ENCODE measurements at places on chromosomes 3 and 15.

GRCh38 chr3:113204371-113204770, 7.0 kb upstream of the BOC start:
- DNase-seq = no peak

DNA sequence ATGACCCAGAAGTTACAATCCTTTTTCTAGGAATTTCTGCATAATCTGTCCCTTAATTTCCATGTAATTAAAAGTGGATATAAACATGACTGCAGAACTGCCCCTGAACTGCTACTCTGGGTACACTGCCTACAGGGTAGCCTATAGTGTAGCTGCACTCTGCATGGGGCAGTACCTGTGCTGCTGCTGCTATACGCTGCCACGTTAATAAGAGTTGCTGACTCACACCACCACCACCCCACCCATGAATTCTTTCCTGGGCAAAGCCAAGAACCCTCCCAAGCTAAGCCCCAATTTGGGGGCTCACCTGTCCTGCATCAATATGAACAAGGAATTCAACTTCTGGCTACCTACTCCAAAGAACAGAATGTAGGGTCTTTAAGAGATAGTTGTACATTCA, 13.9 kb downstream of the HDGFL3 start:
- no peak for DNase-seq

- DNase-seq = no peak
Observed at GRCh38 chr3:113927556-113927955, 20.3 kb upstream of the ZDHHC23 start.

DNA sequence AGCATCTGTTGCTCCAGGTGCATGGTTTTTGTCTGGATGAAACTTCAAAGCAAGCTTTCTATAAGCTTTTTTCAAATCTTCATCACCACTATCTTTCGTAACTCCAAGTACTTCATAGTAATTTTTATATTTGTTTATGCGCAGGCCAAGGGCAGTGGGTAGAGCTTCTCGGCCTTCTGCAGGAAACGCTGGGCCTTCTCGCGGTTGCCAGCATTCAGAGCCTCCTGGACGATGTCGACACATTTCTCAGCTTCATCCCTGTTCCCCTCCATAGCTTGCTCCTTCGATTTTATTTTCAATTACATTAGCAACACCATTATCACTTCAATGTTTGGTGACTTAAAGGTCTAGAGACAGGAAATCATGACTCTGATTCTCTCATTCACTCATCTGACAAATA, 20.2 kb downstream of the DENND4A start:
- DNase-seq = no peak

GRCh38 chr3:66428733-66429132, 72.1 kb downstream of the LRIG1 start:
- no peak for DNase-seq

DNA sequence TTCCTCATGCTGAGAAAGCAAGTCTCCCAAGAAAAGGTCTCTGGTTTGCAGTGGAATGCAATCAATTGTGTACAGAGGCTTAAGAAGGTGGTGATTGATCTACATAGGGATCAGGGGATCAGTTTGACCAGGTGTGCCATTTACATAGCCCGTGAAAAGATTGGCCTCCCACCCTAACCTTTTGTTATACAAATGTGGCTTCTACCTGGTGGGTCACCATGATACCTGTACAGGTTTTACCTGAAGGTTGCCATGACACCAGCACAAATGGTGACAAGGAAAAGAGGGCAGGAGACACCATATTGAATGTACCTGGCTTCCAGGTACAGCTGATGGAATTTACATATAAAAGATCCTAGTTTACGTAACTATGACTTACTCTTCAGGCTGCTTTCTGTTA, 25.5 kb upstream of the TEX55 start:
- DNase-seq = no peak

DNA sequence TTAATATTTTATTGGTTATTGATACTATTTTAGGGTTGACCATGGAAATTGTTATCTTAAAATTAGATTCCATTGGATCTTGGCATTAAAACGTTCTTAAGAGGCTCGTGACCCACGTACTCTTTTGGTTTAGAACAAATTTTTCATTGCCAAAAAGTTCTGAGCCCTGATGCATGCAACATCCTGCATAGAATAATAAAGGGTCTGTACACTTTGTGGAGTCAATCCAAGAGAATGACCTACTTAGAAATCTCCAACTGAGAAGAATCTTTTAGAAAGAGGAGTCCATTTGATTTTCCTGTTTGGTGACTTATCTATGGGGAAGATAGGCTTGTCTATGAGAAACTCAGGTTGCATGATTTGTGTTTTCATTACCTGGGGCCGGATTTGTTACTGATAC, 404.2 kb upstream of the RGMA start:
- DNase-seq = no peak

GRCh38 chr3:138369151-138369900, 20.9 kb downstream of the MRAS start:
- no peak for DNase-seq

DNA sequence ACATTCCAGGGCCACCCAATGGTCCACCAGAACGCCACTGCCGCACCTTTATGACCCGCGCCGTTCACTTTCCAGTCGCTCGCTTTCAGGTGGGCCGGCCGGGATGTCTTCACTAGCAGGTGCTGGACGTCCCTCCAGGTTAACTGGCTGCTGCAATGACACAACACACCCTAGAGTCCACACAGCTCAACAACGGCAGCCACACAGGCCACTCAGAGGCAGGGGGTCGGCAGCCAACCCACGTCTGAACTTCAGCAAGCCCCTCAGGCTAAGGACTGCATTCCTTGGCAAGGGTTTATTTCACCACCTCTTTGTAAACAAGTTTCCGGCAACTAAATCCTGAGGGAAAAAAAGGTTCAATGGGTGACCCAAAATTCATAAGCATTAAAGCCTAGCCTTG, 89.2 kb upstream of the SNRPA1 start:
- no peak for DNase-seq

DNA sequence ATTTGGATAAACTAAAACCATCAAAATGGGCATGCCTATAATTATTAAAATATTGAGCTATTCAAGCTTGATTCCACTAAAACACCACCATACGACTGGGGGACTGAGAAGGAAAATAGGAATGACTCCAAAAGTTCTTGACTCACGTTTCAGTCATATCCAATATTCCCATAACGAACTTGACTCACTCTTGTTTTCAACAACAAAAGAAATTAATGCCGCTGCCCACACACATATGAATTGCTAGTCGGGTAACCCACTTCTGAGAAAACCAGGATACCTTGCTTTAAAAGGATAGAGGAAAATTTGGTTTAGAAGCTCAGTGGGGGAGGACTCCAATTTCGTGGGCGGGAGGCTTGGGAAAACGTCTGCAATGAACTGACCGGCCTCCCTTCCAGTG, 5.2 kb downstream of the HTR3C start:
- no peak for DNase-seq

DNA sequence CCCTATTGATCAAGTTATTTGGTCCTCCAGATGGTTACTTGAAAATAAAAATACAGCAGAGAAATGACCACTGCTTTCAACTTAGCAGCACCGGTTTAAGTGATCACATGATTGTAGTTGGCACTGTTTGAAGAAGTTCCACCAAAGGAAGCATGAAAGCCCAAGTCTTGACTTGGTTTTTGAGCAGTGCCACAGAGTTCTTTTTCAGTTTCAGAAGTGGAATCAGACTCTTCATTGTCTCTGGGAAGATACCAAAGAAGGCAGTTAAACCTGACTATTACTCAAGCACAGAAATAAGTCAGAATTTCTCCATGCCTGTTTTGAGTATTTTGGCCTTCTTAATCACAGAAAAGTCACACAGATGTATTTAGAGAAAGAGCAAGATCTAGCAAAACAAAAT, 66.7 kb downstream of the BBX start:
- no peak for DNase-seq

DNA sequence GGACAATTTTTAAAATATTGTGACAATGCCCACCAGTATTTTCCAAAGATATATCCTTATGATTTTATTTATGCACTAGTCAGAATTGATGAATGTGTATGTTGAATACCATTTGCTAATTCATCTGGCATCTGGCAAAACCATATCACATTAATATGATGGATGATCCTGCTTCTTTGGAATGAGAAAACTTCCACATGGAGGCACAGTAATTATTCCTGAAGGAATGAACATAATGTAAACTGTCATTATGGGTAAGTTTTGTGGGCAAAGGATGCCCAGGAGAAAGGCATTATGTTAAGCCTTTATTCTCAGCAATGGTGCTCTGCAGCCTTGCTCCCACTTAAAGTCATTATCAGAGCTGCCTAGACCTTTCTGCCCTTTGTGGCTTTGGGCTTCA, 113.0 kb upstream of the MME start:
- DNase-seq = no peak

DNA sequence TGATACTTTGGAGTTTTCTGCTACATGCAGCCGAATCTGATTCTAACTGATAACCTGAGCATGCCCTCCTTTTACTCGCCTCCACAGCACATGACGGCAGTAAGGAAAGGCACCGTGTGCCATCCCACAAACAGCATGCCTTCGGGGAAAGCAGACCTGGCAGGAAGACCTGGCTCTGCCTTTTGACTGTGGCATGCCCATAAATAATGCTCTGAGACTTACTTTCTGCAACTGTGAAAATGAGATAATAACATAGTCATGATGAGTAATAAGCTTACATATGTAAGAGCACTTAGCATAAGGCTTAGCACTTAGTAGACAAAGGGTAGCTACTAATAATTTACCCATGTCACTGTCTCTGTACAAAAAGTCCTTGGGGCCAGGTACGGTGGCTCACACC, 32.9 kb downstream of the MTHFS start:
- no peak for DNase-seq

DNA sequence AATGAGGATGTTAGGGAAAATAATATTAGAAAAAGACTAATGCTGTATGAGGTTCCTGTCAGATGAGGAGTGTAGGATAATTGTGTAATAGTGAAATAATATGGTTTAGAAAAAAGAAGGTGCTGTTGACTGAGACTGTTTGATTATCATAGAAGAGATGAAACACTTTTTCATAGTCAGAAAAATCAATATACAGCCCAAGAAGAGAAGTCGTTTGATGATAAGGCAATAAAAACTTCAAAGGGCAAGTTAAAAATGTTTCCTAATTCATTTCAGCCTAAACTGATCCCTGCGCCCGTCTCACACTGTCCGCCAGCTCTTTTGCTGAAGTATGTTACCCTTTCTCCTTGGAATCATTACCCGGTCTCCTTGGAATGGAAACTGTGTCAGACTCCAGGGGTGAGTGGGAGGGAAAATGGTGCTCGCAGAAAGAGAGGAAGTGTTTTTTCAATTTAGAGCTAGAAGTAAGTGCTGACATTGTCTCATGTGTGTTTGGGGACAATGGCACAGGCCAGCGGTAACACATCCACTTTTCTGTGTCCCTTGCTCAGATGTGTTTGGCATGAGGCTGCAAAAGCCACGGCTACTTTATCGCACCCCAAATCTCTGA, 23.6 kb downstream of the DUT start:
- DNase-seq = no peak

DNA sequence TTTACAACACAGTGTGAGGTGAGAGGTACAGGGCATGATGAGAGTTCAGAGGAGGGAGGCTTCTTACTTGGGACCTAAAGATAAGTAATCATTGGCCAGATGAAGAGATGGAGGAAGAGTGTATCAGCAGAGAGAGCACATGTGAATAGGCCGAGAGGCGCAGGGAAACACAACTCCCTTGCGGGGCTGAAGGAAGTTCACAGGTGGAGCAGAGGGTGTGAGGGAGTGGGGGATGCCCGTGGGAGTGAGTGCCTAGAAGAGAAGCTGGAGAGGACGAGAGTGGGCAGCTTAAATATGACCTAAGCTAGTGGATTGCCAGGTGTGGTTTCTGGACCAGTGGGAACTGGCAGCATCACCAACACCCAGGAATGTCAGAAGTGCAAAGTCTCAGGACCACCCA, 98.2 kb upstream of the TBC1D5 start:
- DNase-seq = no peak

DNA sequence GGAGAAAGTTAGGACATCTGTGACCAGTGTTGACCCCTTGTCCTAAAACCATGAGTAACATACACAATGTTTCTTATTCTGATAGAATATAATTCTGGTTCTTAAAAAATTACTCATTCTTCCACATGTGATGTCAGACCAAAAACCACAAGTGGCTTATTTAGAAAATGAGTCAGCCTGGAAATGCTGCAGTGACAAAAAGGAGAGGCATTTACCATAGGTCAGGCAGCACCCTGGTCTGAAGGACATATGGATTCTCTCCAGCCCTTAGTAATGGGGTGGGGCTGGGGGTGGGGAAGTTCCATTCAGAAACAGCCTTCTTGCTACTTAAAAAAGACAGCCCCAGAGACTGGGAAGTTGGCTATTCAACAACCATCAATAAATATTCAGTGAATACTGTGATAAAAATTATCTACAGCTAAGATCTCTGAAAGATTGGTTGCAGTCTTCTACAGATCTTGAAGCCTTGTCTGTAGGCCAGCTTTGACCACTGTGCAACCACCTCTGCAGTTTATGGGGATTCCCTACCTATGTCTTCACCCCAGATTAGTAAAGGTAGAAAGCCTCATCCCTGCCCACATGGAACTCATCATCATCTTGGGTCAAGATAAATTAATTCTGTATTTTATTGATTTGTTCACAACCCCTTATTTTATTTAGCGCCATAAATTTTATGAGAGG, 34.9 kb upstream of the TIMP4 start:
- no peak for DNase-seq

GRCh38 chr15:55204464-55204863, 7.7 kb upstream of the RSL24D1 start:
- no peak for DNase-seq

DNA sequence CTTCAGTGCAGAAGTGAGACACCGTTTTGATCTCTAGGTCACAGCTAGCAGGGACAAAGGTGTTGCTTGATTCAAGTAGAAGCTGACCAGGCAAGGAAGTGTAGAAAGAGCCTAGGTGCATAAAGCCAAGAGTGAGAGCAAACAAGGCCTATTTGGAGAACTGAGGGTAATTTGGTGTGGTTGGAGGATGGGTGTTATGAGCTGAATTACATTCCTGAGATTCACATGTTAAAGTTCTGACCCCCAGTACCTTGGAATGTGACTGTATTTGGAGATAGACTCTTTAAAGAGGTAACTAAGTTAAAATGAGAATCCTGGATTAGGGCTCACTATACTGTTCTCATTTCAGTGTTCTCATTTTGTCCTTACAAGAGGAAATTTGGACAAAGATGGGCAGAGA, 191.3 kb downstream of the ZMAT3 start:
- no peak for DNase-seq

GRCh38 chr15:69468241-69469121, 15.9 kb downstream of the RPLP1 start:
- DNase-seq = peak; percentile 76

DNA sequence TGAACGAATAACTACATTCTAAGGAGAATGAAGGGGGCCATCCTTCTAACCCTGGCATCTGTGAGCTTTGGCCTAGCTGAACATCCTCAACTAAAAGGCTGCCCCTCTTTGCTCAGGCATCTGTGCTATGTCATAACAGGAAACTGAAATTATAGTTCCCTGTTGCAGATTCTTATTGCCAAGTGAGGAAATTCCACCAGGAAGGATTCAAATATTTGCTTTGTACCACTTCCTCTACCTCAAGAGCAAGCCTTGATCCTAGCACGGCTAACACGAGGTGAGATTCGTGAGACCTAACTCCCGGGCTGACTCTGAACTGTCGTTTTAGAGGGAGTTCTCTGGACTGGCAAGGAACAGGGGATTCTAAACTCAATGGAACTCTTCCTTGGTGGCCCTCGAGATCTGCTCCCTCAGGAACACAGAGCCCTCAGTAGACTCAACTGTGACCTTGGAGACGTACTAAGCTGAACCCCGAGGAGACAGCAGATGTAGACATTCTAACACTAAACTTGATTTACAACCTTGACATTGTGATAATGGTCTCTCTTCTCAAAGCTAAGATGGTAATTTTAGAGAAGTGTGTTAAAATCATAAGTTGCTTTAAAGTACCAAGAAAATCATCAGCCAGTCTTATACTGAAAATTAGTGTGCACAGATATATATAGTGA, 4.2 kb downstream of the SPG21 start:
- DNase-seq = no peak
